Omental fat pad (tissue), 4 donors: ENCODE measurements at places on chromosomes 3 and 15. TPM values are rescaled to one million over a fixed set of nuclear protein-coding genes. Genes with fewer than 3 reads are reported as not detected.

GRCh38 chr3:134474956-134475355 is 10.8 kb downstream of the ANAPC13 start:
- no peak for DNase-seq

SERINC4 gene
- total RNA-seq: not detected

MYLK gene
- total RNA-seq: 52.6 TPM

GRCh38 chr3:151015767-151016477 is 43.4 kb upstream of the CLRN1 start:
- DNase-seq: no peak

BFSP2 gene
- not detected for total RNA-seq

DNA sequence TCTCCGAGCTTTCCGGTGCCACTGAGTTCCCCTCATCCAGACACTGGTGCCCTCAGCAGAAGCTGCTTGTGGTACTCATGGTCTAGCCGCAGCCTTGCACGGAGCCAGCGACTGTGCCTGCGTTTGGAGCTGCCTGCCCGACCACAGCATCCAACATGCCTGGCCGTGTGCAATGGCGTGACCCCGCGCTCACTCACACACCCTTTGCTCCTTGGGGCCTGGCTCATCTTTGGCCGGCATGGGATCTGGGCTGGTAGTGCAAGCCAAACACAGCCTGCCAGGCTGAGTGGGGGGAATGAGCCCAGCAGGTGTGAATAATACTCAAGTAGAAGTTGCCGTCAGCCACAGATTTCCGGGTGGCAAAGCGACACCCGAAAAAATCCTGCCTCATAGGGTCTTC is 1178.7 kb upstream of the GBE1 start:
- no peak for DNase-seq

GRCh38 chr3:71987828-71988227 is 202.9 kb upstream of the PROK2 start:
- DNase-seq: no peak

DNA sequence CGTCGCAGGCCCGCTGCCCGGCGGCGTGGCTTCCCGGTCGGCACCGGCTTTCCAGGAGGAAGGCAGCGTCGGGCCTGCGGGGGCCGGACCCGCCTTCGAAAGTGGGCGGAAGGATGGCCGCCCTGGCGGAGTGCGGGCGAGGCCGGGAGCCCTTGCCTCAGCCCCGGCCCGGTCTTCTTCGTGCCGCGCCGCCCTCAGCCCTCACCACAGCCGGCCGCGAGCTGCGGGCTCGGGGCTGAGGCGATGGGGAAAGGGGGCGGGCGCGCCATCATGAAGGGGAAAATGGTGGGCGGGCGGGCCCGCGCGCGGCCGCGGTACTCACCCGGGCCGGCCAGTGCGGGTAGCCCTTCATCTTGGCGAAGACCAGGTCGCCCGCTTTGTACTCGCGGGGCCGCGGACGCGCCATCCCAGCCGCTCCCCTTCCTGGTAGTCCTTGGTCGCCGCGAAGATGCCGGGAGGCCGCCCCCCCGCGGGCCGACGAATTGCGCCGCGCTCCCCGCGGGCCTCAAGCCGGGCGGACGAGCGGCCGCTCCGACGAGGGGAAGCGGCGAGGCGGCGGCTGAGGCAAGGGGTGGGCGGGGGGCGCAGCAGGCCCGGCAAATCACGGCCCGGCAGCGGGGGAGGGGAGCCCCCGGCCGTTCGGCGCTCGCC is 489 bp downstream of the HDGFL3 start:
- DNase-seq: no peak

DNA sequence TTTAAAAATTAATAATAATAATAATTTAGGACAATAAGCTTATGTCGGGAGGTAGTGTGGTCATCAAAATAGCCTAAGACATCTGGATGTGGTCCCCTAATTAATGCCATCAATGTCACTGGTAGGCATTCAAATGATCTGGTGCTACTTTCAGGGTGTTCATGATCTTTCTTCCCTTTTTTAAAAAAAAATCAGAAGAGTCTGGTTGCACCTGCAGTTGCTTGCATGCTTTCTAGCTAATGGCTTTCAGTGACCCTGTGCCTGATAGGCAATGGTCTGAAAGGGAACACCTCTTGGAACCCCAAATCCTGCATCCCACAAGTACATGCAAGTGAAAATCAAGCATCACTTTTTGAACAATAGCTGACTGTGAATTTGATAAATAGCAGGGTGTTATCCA is 64.1 kb upstream of the KBTBD8 start:
- DNase-seq: no peak

MORC1 gene
- not detected for total RNA-seq

DNA sequence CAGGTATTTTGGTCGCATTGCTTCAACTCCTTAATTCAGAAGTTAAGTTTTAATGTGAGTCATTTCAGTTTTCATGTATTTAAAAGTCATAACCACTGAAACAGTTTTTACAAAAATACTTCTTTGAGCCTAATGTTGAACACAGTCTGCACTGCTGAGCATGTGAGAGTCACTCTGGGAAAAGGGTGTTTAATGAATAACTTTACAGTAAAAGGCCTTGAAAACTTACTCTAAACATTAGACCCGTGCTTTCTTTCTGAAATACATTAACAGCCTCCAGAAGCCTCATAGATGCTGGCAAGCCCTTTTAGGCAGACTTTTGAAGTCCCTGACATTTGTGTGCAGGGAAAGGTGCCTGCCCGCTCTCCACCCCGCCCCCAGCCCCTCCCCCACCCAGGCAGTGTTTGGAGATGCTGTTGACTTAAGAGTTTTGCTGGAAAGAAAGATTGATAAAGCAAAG is 68.9 kb upstream of the NR2F2 start:
- no peak for DNase-seq
